Cerebellar nuclear complex (tissue), 1 donor: ENCODE measurements at places on chromosomes 1 and 21.

DNA sequence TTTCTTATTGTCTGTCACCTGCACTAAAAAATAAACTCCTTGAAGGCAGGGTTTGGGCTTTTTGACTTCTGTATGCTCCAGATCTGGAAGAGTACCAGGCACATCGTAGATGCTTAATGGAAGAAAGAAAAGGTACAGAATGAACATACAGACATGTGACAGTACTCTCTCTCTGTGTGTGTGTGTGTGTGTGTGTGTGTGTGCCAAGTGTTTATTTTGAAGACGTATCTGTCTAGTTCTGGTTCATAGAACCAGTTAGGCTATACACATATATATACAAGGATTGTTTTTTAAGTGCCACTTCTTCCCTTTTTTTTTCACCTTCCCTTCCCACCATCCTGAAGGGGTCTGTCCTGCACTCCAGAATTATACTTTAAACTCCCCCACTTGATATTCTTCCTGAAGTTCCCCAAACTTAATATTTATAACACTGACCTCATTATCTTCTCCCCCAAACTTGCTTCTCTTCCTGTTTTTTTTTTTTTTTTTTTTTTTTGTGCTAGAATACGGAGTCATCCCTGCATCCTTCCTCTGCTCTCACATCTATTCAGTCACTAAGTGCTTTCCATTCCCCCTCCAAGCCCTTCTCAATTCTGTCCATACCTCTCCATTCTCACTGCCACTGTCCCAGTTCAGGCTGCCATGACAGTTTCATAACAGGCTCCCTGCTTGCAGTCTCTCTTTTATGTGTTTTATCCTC, 5.4 kb upstream of the KCNA3 start:
- no peak for DNase-seq

- no peak for DNase-seq
These were observed 197.5 kb upstream of the KIAA0040 start for GRCh38 chr1:175390081-175390481.

GRCh38 chr1:70754701-70755100, 292.9 kb downstream of the PTGER3 start:
- no peak for DNase-seq

DNA sequence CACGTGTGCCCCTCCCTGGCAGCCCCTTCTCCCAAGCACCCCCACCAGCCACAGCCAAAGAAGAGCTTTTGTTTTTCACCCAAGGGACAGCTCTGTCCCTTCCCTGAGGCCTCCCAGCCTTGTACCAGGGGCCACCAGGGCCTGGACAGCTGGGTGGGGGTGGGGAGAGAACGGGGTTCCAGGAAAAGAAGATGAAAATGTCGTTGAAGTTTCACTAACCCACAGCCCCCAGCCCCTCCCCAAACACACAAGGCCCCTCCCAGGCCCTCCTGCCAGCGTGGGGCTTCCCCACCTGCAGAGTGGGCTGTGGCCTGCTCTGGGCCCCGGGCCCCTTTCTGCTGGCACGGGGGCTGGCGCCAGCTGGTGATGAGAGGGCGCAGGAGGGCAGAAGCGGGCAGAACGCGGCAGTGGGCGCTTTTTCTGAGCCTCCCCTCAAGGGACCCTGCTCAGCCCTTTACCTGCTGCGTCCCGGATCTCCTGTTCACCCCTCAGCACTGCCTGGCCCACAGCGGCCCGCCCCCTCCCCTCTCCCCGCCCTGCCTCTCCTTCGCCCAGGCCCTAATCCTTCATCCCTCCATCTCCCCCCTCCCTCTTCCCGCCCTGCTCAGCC, 5.5 kb upstream of the ANKRD65 start:
- DNase-seq, result no peak

DNA sequence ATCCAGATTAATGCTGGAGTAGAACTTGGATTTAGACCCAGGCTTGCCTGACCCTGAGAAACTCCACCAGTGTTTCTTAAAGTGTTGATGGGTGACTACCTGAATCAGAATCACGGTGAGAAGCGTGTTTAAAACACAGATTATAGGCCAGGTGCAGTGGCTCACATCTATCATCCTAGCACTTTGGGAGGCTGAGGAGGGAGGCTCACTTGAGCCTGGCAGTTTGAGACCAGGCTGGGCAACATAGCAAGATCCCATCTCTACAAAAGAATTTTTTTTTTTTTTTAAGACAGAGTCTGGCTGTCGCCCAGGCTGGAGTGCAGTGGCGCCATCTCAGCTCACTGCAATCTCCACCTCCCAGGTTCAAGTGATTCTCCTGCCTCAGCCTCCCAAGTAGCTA, 56.3 kb upstream of the TENT5B start:
- no peak for DNase-seq

GRCh38 chr1:207645635-207646081, 725 bp downstream of the CR1L start:
- no peak for DNase-seq

GRCh38 chr1:47147047-47147785, 10.0 kb downstream of the CYP4A22 start:
- DNase-seq, result no peak

- no peak for DNase-seq
These were observed 134.2 kb upstream of the IPO9 start for GRCh38 chr1:201694608-201695335.

GRCh38 chr21:43188181-43188580, 19.4 kb downstream of the CRYAA start:
- DNase-seq, result no peak

- peak; percentile 59 for DNase-seq
These were observed 24.8 kb downstream of the PCSK9 start for GRCh38 chr1:55064071-55064581.

DNA sequence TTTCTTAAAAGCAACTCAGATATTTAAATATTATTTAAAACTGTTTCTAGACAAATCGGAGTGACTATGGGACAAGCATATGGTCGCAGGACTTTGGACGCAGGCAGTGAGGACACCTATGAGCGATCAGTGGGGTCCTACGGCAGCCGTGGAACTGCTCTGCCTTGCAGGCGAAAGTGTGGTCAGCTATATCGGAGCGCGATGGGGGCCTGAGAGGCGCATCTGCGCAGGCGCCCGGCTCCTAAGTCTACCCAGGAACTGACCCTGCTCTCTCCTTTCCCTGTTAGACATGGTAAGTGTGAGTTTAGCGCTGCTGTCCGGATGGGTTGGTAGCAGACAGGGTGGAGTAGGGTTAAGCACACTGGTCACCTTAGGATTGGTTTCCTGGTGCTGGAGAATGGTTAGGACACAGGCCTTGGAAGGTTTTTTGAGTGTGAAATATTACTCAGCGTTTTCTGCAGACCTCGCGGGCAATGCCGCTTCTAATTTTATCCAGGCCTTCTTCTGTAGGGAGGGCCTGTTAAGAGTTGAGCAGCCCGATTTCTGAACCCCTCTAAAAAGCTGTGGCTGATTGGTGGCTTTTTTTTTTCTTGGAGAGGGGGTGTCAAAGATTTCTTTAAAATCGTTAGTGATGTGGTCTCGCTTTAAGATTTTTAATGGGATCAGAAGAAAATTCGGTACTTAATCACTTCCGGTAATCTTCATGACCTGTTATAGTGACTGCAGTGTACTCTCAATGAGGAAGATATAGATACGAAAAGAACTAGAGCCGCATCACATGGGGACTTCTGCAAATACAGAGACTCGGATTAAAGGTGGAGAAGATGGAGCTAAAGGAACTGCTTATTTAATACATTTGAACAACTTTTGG, at the start of gene RABGGTB:
Gene RABGGTB, plus strand, starts transcription at position 274 of the 871 bp plus-strand sequence. Its CDS starts 16 bp downstream, at position 290.
- DNase-seq, result peak; percentile 44

DNA sequence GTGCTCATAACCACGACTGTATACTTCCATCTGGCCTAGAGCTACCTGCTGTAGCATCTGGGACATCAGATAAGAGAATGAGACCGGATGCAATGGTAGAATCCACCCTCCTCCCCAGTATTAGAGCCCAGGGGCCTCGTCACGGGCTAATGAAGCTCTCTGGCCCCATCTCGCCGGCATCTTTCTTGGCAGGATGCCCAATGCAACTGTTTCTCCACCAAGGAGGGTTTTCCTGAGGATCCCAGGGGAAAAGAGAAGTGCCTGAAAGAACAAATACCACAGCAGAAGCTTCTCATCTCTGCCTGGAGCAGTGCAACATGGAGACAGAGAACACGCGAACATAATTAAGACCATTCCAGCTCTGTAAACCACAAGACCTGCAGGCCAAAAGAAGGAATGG, 80.0 kb downstream of the VWA5B1 start:
- no peak for DNase-seq

DNA sequence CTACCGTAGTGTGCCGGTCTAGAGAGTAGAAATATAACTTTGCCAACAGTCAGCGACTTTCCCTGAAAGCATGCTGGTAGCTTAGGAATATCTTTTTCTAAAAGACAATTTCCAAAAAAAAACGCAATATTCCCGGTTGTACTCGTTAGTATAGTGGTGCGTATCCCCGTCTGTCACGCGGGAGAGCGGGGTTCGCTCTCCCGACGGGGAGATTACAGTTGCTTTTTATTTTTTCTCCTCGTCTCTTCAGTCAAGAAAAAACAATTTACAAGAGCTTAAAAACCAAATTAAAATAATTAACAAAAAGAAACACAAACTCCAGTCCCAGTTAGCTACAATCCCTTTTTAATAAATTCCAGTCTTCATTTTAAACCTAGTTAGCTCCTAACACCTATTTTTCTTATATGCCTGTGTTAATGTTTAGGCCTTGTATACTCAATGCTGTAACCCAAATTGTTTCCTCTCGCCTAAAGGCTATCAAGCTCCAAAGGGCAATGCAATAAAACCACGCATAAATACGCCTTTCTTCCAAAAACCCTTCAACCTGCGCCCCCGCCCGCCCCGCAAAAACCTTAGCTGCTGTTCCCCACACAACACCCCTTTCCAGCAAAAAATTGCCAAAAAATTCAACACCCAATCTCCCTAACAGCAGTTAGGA, 7.8 kb downstream of the HSPA6 start:
- DNase-seq, result no peak

- DNase-seq, result no peak
These were observed 804 bp upstream of the IKBKE start for GRCh38 chr1:206469411-206469932.

DNA sequence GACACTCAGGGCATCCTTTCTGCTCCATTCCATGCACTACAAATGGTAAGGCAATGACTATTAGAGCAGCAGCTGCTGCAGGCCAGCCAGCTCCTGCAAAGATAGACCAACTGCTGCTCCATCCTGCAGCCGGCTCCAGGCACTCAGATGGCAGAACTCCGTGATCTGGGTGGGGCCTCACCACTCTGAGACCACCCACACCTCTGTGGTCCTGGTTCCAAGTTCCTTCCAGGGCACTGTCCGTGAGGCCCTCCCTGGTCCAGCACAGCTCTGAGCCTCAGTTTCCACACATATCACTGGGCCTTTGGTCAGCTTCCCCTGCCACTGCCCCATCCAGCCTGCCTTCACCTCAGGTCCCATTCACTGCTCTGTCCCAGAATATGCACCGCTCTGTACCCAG, 114.7 kb downstream of the DMRTB1 start:
- DNase-seq, result no peak

DNA sequence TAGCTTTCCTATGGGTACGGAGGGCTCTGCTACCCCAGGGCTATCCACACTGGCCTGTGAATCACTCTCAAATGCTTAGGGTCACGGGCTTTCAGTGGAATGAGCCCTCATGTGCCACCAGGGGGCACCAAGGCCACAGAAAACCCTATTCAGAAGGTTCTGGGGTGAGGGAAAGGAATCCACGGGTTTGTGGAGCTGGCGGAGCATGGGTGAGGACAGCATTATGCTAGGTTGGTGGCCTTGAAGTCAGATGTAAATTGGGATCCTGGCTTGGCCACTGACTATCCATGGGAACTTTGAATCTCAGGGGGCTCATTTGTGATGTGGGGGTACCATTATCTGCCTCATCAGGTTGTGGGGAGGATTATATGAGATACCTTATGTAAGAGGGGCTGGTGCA, 5.1 kb upstream of the LAMTOR5 start:
- DNase-seq, result no peak

- no peak for DNase-seq
These were observed 5.2 kb upstream of the SMIM12 start for GRCh38 chr1:34864759-34865158.

- DNase-seq, result no peak
These were observed 52.0 kb upstream of the ARHGEF16 start for GRCh38 chr1:3402258-3403010.

DNA sequence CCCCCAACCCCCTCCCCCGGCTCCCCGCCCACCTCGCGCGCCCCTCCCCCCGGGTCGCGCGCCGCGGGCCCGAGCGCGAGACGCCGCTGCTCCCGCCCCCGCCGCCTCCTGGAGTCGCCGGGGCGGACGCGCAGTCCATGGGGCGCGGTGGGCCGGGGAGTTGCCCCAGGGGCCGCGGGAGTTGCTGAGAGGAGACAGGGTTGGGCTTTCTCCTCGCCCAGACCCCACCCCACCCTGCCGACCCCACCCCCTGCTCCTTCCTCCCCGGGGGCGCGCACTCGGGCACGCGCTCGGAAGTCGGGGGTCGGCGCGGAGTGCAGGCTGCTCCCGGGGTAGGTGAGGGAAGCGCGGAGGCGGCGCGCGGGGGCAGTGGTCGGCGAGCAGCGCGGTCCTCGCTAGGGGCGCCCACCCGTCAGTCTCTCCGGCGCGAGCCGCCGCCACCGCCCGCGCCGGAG, at the start of gene LAMC1:
Gene LAMC1, plus strand, starts transcription at position 275 of the 455 bp plus-strand sequence. CDS start 297 bp downstream, outside the sequence.
- DNase-seq, result no peak

- no peak for DNase-seq
These were observed 231.7 kb upstream of the B3GALT2 start for GRCh38 chr1:193417945-193418744.

- DNase-seq, result no peak
These were observed 89.9 kb upstream of the CXADR start for GRCh38 chr21:17422931-17423330.

GRCh38 chr21:36813052-36813451, 114.1 kb downstream of the SIM2 start:
- DNase-seq, result no peak
